COLO829 (cell line): ENCODE measurements at places on chromosomes 3 and 15.

- no peak for DNase-seq
Observed at GRCh38 chr3:65944252-65944651, 94.5 kb downstream of the MAGI1 start.

- no peak for DNase-seq
Observed at GRCh38 chr3:4688411-4688810, 195.3 kb downstream of the ITPR1 start.

DNA sequence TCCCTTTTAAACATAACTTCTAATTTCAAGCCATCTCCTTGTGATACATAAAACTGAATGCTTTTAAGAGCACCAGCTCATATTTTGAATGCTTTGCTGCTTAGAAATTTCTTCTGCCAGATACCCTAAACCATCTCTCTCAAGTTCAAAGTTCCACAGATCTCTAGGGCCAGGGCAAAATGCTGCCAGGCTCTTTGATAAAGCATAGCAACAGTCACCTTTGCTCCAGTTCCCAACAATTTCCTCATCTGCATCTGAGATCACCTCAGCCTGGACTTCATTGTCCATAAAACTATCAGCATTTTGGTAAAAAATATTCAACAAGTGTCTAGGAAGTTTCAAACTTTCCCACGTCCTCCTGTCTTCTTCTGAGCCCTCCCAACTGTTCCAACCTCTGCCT, 17.5 kb downstream of the OSTN start:
- no peak for DNase-seq

DNA sequence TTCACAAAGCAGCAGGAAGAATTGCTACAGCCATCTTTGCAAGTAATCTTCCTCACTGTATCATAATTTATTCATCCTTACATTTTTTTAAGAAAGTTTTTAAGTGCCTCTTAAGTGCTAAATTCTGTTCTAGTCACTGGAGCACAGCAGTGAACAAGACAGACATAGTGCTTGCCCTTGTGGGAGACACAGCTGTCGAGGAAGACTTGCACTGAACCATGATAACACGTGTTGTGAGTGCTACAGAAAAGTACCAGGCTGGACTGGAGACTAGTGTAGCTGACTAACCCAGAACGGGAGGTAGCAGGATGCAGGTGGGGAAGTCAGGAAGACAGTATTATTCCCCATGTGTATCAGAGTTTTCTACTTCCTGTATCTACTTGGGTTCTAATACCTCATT, 300.6 kb downstream of the TBL1XR1 start:
- DNase-seq: no peak

DNA sequence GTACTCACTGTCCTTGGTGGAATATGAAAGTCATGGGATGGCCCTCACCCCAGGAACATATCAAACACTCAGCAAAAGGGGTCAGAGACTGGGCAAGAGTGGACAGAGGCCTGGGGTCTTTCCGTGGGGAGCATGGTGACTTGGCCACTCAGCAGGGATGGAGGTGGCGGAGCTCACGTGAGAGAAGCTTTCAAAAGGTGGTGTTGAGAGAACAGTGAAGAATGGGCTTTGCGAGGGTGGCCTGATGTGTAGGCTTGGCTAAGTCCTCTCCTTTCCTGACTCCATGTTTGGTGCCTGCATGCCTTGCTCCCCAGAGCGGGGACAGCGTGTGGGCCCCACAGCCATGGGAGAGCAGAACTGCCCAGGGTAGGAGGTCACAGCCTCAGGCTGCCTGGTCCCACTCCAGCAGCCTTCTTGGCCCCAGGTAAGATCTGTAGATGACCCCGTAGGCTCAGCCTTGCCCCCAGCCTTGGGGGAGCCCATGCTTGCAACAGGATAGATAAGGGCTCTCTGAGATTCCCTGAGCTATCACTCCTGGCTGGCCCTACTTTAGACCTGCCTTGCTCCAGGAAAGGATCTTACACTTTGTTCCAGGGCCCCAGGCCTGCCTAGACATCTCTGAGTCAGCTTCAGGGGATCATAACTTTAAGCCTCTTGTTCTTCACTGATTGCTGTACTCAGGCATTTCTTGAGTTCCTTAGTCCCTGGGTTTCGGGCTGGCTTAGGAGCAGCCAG, 17.0 kb downstream of the RPLP1 start:
- no peak for DNase-seq

GRCh38 chr3:23713641-23714040, 92.1 kb upstream of the UBE2E1 start:
- no peak for DNase-seq

DNA sequence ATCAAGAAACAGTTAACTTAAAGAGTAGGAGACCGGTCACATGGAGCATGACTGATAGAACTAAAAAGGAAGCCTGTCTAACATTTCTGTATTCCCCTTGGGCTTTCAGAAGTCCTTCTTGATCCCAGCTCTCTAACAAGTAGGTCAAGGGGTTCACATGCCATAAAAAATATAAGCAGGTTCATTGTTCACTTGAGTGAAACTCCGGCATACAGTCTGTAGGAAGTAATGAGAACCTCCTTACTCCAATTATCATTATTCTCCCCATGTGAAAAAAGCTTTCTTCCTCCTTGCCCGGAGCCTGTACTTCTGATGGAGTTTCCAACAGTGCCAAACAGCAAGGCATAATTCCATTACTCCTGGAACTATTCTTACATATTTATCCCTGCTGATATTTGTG, 242.8 kb upstream of the CNTN4 start:
- peak; percentile 39 for DNase-seq

- DNase-seq: no peak
Observed at GRCh38 chr3:117172426-117172825, 462.8 kb downstream of the TUSC7 start.

DNA sequence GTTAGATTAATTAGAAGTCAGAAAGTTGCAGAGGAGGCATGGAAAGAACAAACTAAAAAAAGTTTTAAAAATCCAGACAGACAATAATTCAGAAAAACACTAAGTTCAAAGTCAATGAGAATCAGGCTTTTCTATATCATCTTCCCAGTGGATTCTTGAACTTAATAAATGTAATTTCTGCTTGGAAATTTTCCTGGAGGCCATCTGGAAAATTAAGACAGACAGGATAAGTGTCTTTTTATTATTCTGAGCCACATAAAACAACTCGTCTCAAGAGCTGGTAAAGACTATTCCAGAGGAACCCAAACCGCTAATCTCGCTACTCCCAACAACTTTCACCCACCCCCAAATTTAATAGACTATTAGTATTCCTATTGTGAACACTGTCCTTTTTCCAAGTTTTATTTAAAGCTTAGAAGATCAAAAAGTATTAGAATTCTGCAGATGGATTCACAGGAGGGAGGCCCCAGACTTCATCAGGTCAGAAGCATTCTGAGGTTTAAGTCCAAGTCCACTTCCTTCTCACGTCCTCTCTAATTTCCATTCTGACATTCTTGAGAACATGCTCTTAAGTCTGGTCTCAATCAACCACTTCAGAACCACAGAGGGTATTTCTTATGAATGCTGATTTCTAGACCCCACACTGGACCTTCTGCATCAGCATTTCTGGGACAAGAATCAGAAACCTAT, 61.3 kb downstream of the ERC2 start:
- no peak for DNase-seq
